ENCODE measurements at places on chromosomes 1 and 21. TPM values are rescaled to one million over a fixed set of nuclear protein-coding genes. Genes with fewer than 3 reads are reported as not detected.

- H3K36me3 ChIP-seq = peaks cover 6% of the 10 kb centered on the region
- H3K4me1 ChIP-seq = peaks cover 5% of the 10 kb centered on the region
- no peak for DNase-seq
- no peak overlapping the region for H3K4me3 ChIP-seq
- no peaks in the 10 kb centered on the region for H3K27me3 ChIP-seq
Measured at GRCh38 chr21:32386195-32386870, 6.5 kb downstream of the URB1 start.

- peaks cover 26% of the 10 kb centered on the region for H3K27me3 ChIP-seq
- H3K4me1 ChIP-seq = peaks cover 29% of the 10 kb centered on the region
- H3K36me3 ChIP-seq = no peaks in the 10 kb centered on the region
- H3K4me3 ChIP-seq = peak overlapping the region; percentile 99
- DNase-seq = no peak
- H3K27ac ChIP-seq = no peak overlapping the region
Measured at GRCh38 chr1:24639881-24640280, 3.2 kb upstream of the SRRM1 start.

- peaks cover 7% of the 10 kb centered on the region for H3K36me3 ChIP-seq
- no peaks in the 10 kb centered on the region for H3K27me3 ChIP-seq
- H3K4me3 ChIP-seq = no peak overlapping the region
- DNase-seq = no peak
Measured at GRCh38 chr1:233042834-233043233, 92.4 kb downstream of the NTPCR start.

DNA sequence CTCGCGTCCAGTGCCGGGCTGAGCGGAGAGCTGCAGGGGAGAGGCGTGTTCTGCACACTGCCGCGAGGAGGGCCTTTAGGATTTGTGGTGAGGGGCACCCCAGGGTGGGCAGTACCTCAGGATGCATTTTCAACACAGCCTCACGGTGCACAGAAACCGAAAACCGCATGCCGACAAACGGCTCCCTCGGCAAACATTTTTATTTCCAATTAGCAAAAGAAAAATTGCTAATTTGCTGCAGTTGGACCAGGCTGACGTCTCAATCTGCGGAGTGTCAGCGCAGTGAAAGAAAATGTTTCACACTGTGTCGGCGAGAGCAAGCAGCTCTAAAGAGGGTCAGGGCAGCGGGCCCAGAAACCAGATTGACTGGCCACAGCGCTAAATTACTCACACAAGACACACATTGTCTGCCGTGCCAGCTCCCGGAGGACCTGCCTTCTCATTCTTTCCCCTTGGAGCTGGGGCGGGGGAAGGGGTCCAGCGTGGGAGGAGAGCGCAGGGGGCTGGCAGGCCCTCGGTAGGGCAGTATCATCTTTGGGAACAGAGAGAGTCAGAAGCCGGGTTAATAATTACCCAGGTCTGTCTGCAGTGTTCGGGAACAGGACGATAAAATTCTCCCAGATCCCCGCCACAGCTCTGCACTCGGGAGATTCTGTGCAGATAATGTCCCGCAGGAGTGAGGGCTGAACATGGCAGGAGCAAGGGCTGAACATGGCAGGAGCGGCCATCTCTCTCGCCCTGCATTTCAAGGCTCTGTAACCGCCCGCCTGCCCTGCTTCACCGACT lies 150.2 kb downstream of the PRDM16 start:
- peak; percentile 55 for DNase-seq
- H3K36me3 ChIP-seq = no peaks in the 10 kb centered on the region
- peaks cover 34% of the 10 kb centered on the region for H3K27me3 ChIP-seq
- peak overlapping the region; percentile 93 for H3K27ac ChIP-seq

The GBP7 gene
- not detected for total RNA-seq
